COLO829 (cell line): ENCODE measurements at places on chromosomes 2 and 18.

GRCh38 chr18:905948-906415 is 1.3 kb downstream of the ADCYAP1 start:
- DNase-seq = no peak

GRCh38 chr18:35463827-35464226 is 33.9 kb downstream of the INO80C start:
- DNase-seq = no peak

DNA sequence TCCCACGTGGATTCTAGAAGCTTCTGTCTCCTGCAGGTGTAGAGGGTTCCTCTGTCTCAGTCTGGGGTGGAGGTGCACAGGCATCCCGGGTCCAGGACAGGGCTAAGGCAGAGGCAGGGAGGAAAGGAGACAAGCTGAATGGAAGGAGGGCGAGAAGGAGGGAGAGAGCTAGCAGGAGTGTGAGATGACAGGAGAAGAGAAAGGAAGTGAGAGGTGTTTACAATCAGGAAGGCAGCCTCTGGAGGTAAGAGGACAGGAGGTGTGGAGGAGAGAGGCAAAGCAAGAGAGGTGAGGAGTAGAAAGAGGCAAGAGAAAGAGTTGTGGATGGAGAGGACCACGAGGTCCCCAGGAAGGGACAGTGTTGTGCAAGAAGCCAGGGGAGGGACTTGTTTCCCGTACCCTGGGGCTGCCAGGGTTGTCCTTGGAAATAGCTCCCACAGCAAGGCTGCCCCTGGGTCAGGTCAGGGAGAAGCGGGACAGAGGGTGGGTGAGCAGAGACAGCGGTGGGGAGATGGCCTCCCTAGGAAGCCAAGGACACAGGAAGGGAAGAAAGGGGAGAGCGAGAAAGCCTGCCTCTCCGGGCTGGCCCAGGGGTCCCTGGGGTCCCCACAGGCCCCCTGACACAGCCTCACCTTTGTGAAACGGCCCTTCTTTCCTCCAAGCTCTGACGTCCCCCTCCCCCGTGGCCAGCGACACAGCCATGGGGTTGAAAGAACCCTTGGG is 136.9 kb downstream of the CYP26B1 start:
- no peak for DNase-seq

DNA sequence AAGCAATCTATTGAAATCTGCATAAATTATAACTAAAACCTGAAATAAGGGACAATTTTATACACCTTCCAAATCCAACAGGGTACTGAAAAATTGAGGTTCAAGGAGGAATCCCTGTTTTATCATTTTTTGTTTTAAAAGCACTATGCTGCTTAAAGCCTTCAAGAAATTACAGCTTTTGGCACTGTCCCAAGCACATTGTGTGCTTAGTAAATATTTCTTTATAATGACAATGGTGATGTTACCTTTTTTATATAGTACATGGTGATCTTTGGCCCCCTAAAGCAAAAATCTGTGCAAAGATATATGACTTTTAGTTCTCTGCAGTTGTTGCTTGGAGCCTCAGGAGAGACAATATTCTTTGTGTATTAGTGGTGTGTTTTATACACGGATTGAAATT is 71.6 kb upstream of the EFEMP1 start:
- no peak for DNase-seq

DNA sequence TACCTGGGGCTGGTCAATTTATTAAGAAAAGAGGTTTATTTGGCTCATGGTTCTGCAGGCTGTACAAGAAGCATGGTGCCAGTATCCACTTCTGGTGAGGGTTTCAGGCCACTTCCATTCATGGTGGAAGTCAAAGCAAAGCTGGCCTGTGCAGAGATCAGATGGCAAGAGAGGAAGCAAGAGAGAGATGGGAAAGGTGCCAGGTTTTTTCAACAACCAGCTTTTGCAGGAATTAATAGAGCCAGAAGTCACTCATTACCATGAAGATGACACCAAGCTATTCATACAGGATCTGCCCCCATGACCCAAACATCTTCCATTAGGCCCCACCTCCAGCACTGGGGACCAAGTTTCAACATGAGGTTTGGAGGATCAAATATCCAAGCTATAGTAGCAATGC is 56.8 kb upstream of the ST3GAL5 start:
- no peak for DNase-seq

- DNase-seq = no peak
Observed at GRCh38 chr18:77071711-77072292, 60.8 kb downstream of the MBP start.

GRCh38 chr2:207926133-207926988 is 99.0 kb downstream of the PLEKHM3 start:
- no peak for DNase-seq

DNA sequence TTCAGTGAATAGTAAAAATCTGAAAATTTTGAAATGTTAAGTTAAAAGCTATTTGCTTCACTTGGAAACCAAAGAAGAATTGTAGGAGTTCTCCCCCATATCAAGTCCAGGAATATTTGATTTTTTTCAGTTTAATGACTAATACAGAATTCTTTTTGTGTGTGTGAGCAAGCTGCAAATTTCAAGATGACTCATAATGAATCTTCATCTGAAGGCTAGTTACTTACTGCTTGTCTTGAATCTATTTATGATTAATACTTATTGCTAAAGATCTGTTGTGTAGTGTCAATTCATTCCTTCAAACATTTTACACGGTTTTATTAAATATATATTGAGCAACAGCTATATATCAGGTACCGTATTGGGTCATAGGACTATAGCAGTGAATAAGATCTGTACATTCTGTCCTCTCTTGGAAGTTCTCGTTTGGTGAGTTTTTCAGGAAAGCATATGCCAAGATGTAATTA is 47.8 kb upstream of the CAVIN2 start:
- peak; percentile 51 for DNase-seq

DNA sequence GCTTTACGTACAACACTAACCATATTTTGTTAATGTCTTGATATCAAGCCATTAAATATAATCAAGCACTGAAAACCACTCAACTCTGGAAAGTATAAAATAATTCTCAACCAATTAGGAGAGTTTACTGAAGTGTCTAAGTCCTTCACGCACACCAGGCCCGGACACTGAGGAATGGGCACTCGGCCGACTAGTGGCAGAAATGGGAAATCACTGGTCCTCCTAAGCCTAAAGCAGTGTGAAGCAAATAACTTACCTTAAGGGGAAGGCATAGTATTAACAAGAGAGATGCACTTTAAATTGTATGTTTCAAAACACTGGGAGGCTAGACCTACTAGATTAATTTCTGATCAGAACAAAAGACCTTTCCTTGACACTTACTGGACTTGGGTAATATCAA is 45.7 kb downstream of the FAM210A start:
- DNase-seq = no peak

DNA sequence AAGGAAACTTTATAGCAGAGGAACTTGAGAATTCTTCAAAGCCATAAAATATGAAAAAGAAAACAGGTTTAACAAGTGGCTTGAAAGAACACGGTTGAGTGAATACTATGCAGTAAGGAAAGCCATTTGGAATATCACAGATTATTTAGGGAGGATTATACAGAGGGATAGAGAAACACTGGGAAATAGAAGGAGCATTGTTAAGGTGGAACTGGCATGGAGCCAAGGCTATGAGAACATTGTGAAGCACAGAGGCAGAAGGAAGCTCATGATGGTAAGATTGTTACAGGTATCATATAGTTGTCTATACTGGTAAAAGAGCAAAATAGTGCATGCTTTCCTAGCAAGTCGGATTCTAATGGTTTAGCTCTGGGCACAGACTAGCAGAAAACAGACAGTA is 87.1 kb downstream of the SS18 start:
- DNase-seq = peak; percentile 18

GRCh38 chr18:77737405-77737804 is 487.8 kb downstream of the GALR1 start:
- DNase-seq = no peak

DNA sequence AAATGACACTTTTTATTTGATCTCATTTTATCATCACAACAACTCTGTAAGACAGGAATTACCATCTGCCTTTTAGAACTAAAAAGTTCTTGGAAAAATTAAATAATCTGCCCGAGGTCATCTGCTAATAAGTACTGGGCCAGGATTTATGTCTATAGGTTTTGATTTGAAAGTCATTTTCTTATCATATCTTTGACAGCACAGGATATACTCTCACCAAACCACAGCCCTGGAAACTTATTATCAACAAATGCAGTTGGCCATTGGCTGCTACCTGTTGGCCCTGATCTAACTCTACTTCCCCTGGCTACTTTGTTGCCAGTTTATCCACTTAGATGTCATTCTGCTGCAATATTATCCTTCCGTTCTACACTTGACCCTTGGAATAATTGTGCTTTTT is 354.6 kb downstream of the RAD51AP2 start:
- no peak for DNase-seq

DNA sequence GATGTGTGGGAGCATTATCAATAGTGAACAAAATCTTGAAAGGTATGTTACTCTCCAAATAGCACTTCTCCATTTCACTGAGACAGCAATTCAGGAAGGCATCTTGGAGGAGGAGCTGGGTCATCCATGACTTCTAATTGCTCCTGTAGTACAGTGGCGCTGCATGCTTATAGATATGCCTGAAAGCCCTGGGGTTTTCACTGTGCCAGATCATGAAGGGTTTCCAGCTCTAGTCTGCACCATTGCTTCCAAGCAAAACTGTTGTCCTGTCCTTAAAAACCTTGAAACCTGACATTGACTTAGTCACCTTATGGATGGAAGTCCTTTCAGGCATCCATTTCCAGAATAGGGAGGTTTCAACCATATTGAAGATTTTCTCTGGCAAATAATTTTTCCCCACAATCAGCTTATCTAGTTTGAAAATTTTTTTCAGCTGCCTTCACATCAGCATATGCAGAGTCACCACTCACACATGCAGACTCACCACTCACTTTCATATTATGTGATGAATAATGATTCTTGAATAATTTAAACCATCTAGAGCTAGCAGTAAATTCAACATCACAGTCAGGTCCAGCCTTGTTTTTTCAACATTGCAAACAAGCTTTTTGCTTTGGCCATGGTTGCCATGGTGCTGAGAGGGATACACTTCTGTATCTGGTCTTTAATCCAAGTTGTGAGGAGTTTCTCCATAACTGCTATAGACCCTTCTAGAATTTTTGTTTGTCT is 297.1 kb downstream of the CLIP4 start:
- no peak for DNase-seq

- no peak for DNase-seq
Observed at GRCh38 chr2:8306530-8307351, 375.1 kb upstream of the ID2 start.

DNA sequence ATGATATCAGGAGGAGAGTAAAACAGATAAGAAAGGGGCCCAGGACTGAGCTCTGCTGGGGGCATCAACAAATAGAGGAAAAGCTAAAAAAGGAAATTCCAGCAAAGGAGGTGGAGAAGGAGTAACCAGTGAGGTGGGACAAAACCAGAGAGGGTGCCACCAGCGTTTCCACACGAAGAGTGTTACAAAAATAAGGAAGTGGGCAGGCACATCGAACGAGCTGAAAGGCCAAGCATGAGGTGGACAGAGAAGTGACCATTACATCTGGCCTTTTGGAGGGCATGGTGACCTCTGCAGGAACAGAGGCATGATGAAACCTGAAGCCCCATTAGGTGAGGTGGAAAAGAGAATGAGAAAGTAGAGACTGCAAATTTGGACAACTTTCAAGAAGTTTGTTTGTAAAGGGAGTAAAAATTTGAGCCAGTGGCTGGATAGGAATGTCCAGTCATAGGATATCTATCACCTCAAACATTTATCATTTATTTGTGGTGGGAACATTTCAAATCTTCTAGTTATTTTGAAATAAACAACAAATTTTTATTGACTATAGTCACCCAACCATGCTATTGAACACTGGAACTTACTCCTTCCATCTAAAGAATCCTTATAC is 18.4 kb upstream of the VIT start:
- no peak for DNase-seq

- DNase-seq = no peak
Observed at GRCh38 chr2:181203916-181204315, 223.5 kb downstream of the UBE2E3 start.

DNA sequence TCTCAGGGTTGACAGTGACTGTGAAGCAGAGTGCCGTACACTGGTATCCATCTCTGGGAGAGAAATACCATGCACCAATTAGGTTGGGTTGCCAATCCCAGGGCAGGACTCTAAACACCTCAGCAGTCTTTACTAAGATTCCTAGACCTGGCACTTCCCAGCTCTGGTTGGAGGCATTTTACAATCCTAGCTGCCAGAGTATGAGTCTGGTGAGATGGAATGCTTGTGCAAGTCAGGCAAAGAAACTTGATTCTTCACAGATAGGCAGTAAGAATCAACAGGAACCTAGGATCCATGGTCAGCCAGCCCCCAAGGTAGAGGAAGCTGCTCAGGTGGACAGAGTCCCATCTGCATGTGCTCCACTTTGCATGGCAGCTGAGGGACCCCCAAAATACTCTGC is 6.0 kb upstream of the UGT1A5 start:
- no peak for DNase-seq

- DNase-seq = no peak
Observed at GRCh38 chr2:221649051-221649775, 77.1 kb upstream of the EPHA4 start.

DNA sequence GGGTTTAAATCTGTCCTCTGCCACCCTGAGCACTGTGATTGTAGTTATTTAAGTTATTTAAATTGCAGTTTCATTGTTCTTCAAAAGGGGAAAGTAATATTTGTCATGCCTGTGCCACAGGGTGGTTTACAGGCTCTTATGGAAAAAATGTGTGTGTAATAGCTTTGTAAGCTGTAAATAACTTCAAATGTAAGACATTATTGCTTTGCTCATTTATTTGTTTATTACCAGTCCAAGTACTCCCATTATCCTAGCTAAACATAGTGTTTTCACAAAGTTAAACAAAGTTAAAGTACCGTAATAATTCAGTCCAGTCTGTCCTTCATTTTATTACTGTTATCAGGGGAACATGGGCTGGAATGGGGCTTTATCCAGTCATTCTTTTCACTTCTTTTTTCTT is 43.4 kb upstream of the IGFBP2 start:
- no peak for DNase-seq

DNA sequence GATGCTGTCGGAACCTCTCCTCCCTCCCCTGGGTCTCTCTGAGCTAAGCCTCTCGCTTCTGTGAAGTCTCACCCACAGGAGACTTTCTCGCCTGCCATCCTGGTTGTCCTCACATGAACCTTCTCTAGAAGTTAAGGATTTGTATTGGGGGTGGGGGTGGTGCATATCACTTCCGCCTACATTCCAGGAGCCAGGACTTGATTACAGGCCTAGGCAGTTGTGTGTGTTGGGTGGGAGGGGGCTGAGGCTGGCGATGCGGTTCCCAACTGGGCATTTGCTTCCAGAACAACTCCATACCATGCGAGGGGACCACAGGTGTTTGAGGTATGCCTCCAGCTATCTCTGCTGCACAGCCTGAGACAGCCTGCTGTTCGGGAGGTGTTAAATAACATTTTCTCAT is 56.8 kb upstream of the MGAT4A start:
- no peak for DNase-seq

- no peak for DNase-seq
Observed at GRCh38 chr18:61398961-61399705, 65.9 kb downstream of the CDH20 start.

- no peak for DNase-seq
Observed at GRCh38 chr2:39855856-39856255, 76.8 kb upstream of the THUMPD2 start.

- no peak for DNase-seq
Observed at GRCh38 chr2:8061219-8061618, 620.6 kb upstream of the ID2 start.
